ENCODE measurements at places on chromosomes 7 and 10. TPM values are rescaled to one million over a fixed set of nuclear protein-coding genes. Genes with fewer than 3 reads are reported as not detected.

GRCh38 chr7:22413211-22413610, 56.3 kb upstream of the RAPGEF5 start:
- DNase-seq = no peak

Gene SLC16A12
- polyA plus RNA-seq = 2.7 TPM

GRCh38 chr7:108093851-108094331, 36.3 kb downstream of the LAMB4 start:
- peak; percentile 74 for DNase-seq

Gene CLRN3
- polyA plus RNA-seq = not detected

Gene ADAM22
- polyA plus RNA-seq = 0.57 TPM

GRCh38 chr10:70613941-70614340, 11.4 kb upstream of the PRF1 start:
- no peak for DNase-seq

- DNase-seq = no peak
Observed at GRCh38 chr10:118472415-118473304, 122.8 kb downstream of the PRLHR start.
